ENCODE measurements at places on chromosomes 3 and 15. TPM values are rescaled to one million over a fixed set of nuclear protein-coding genes. Genes with fewer than 3 reads are reported as not detected.

- no peaks in the 10 kb centered on the region for H3K4me1 ChIP-seq
- H3K36me3 ChIP-seq: no peaks in the 10 kb centered on the region
- H3K4me3 ChIP-seq: no peak overlapping the region
- DNase-seq: peak; percentile 5
Observed at GRCh38 chr3:137259701-137260100, 301.9 kb downstream of the IL20RB start.

- no peak for DNase-seq
- no peak overlapping the region for H3K27ac ChIP-seq
- H3K4me1 ChIP-seq: no peaks in the 10 kb centered on the region
Observed at GRCh38 chr3:25448750-25449692, 21.0 kb downstream of the RARB start.

Gene RTP4
- total RNA-seq: not detected

- H3K4me1 ChIP-seq: peaks cover 2% of the 10 kb centered on the region
- no peak overlapping the region for H3K4me3 ChIP-seq
- no peaks in the 10 kb centered on the region for H3K36me3 ChIP-seq
- no peak overlapping the region for H3K27ac ChIP-seq
Observed at GRCh38 chr3:155352900-155353490, 59.5 kb upstream of the STRIT1 start.

Measured in endothelial cell (in vitro differentiated cells).